IMR-90 (cell line): ENCODE measurements at places on chromosomes 11 and 22. TPM values are rescaled to one million over a fixed set of nuclear protein-coding genes. Genes with fewer than 3 reads are reported as not detected.

DNA sequence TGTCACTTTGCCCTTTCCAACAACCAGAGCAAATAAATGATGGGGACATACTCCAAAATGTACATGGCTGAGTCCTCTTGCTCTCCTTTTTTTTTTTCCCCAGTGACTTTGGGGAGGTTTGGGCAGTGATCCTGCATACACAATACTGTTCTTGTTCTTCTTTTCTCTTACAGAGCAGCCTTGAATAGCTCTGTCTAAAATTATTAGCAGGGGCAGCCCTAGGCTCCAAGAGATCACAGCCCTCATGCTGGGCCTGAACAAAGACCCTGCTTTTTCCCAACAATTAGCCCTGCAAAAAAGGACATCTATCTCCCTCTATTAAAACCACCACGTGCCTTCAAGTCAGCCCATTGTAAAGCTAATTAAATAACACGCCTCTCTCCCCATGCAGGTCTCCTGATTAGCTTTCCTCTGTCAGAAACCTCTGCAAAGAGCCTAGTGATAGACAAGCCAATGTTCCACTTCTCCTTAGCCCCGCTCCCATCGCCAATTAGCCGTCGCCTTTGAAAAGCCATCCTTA lies 54.7 kb downstream of the ETS1 start:
- H3K4me1 ChIP-seq: peaks cover 8% of the 10 kb centered on the region
- 0 out of 2 replicates have a peak, but pooled peaks cover 2% of the 10 kb centered on the region for H3K27me3 ChIP-seq
- no peaks in the 10 kb centered on the region for H3K36me3 ChIP-seq
- no peak overlapping the region for H3K27ac ChIP-seq

DNA sequence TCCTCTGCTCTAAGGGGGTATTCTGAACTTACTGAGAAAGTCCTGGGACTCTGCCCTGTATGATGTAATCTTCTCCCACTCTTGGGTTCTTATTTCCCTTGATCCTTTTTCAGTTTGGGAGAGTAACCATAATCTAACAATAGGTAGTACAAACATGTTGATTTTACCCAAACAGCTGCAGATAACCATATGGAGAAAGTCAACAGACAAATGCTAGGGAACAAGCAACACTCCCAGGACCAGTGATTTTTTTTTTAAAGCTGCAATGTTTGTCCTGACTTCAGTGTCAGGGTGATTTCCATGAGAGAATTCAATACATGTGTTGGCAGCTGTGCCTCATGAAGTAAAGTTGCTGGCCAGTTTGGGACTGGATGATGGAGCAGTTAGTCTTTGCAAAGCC lies 156.5 kb downstream of the FCHSD2 start:
- H3K36me3 ChIP-seq: peaks cover 1% of the 10 kb centered on the region; the same call in 1 of the 2 replicates
- H3K4me1 ChIP-seq: peaks cover 2% of the 10 kb centered on the region
- H3K27me3 ChIP-seq: no peaks in the 10 kb centered on the region
- no peak overlapping the region for H3K27ac ChIP-seq
- H3K4me3 ChIP-seq: no peak overlapping the region

DNA sequence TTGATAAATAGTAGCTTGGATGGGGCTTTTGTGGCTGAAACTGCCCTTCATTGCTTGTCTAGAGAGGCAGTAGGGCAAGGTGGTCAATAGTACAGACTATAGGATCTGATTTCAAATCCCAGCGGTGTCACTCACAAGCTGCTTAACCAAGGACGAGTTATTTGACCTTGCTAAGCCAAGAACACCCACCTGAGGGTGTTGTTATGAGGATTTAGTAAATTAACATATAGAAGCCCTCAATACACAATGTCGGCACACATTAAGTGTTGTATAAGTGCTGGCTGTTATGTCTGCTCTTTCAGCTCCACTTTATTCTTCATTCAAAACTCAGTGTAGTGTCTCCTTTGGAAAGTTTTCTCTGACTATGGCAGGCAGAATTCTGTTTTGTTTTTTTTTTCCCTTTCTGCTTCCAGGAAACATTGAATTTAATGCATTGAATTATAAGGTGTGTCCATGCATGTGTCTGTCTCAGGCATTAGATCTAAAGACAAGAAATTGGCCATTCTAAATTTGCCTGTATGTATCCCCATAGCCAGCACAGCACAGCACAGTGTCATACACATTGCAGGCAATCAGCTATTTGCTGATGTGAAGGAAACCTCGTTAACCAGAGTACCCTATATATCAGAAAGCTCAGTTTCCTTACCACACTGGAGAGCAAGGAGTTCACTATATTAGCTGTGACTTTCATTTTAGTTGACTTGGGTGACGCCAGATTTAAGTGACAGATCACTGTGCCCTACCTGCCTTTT lies 212.1 kb downstream of the NELL1 start:
- H3K27me3 ChIP-seq: no peaks in the 10 kb centered on the region
- no peak overlapping the region for H3K4me3 ChIP-seq
- no peaks in the 10 kb centered on the region for H3K36me3 ChIP-seq
- no peaks in the 10 kb centered on the region for H3K4me1 ChIP-seq

GRCh38 chr11:124384399-124384798 lies at the start of gene OR8B2:
OR8B2 (minus strand) TSS chr11:124384499; CDS start chr11:124383343, 1,156 bp downstream.
- no peaks in the 10 kb centered on the region for H3K36me3 ChIP-seq
- H3K27ac ChIP-seq: no peak within 1 kb of the TSS
- H3K27me3 ChIP-seq: no peaks in the 10 kb centered on the region; the same call in 1 of the 2 replicates
- H3K4me1 ChIP-seq: no peaks in the 10 kb centered on the region
- H3K4me3 ChIP-seq: no peak within 1 kb of the TSS
- DNase-seq: no peak

- H3K36me3 ChIP-seq: no peaks in the 10 kb centered on the region
- no peak overlapping the region for H3K27ac ChIP-seq
- H3K4me3 ChIP-seq: no peak overlapping the region
- no peak for DNase-seq
- H3K27me3 ChIP-seq: no peaks in the 10 kb centered on the region
- no peaks in the 10 kb centered on the region for H3K4me1 ChIP-seq
Measured at GRCh38 chr11:30710221-30710620, 124.1 kb upstream of the MPPED2 start.

- no peak overlapping the region for H3K27ac ChIP-seq
- peaks cover 50% of the 10 kb centered on the region for H3K27me3 ChIP-seq
- no peak for DNase-seq
- no peaks in the 10 kb centered on the region for H3K36me3 ChIP-seq
- no peaks in the 10 kb centered on the region for H3K4me1 ChIP-seq
Measured at GRCh38 chr11:17740649-17741235, 6.2 kb downstream of the KCNC1 start.

- H3K4me3 ChIP-seq: no peak overlapping the region
- no peaks in the 10 kb centered on the region for H3K4me1 ChIP-seq
Measured at GRCh38 chr11:128318856-128319474, 268.4 kb downstream of the ETS1 start.

DNA sequence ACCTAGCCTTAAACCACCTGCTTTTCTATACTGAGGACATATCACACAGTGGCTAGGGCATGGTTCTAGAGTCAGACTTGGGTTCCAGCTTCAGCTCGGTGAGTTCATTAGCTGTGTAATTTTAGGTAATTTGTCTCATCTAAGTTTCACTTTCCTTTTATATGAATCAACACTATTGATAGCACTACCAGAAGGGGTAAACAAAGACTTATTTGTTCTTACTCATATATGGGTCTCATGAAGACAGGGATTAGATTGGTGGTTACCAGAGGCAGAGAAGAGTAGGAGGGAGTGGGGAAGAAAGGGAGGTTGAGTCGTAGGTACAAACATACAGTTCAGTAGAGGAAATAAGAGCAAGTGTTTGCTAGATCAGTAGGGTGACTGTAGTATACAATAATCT lies 924.7 kb downstream of the OPCML start:
- H3K27me3 ChIP-seq: no peaks in the 10 kb centered on the region
- no peaks in the 10 kb centered on the region for H3K36me3 ChIP-seq
- H3K27ac ChIP-seq: no peak overlapping the region
- peaks cover 5% of the 10 kb centered on the region; the same call in 1 of the 2 replicates for H3K4me1 ChIP-seq
- no peak overlapping the region for H3K4me3 ChIP-seq
- no peak for DNase-seq

- H3K36me3 ChIP-seq: no peaks in the 10 kb centered on the region
- H3K27me3 ChIP-seq: no peaks in the 10 kb centered on the region
- H3K4me3 ChIP-seq: no peak overlapping the region
- peak; percentile 74 for DNase-seq
- H3K27ac ChIP-seq: 0 out of 2 replicates have a peak overlapping the region, but pooled peaks have one; percentile 4
- H3K4me1 ChIP-seq: peaks cover 5% of the 10 kb centered on the region
Measured at GRCh38 chr11:14300661-14301304, 58.2 kb downstream of the RRAS2 start.

DNA sequence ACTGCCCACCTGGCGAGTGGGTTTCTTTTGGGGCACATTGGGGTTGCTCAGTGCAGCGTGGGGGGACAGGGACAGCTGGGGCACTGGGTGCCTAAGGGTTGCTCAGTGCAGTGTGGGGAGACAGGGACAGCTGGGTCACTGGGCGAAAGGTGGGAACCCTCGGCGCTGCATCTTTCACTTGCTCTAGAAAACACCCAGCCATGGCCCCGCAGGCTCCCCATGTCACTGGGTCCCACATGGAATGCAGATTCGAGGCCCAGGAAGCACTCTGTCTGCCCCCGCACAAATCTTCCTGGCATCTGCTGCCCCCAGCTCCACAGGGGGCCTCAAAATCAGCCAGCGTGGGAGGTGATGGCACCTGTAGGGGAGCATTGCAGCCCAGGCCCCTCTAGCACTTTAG lies 229.3 kb downstream of the BRD1 start:
- no peak for DNase-seq
- H3K36me3 ChIP-seq: no peaks in the 10 kb centered on the region
- H3K4me1 ChIP-seq: no peaks in the 10 kb centered on the region
- no peak overlapping the region for H3K27ac ChIP-seq
- H3K27me3 ChIP-seq: no peaks in the 10 kb centered on the region

DNA sequence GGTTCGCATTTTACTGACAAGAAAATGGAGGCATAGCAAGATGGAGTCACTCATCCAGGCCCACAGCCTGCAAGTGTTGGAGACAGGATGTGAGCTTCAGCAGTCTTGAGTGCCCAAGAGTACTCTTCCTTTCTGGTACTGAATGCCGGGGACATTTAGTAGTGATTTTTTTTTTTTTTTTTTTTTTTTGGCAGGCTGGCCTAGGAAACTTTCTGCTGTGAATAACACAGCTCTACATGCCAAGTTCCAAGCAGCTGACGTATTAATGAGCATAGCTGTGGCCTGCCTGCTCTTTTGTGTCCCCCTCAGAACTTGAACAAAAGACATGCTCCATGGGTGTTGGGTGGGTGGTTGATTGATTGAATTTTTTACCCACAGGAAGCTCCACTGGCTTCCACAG lies 195.5 kb upstream of the CADM1 start:
- H3K4me1 ChIP-seq: peaks cover 7% of the 10 kb centered on the region; the same call in 1 of the 2 replicates
- no peak overlapping the region for H3K27ac ChIP-seq
- peak; percentile 80 for DNase-seq
- no peaks in the 10 kb centered on the region for H3K36me3 ChIP-seq
- H3K27me3 ChIP-seq: peaks cover 2% of the 10 kb centered on the region; the same call in 1 of the 2 replicates
- no peak overlapping the region for H3K4me3 ChIP-seq

- H3K27ac ChIP-seq: no peak overlapping the region
- H3K27me3 ChIP-seq: no peaks in the 10 kb centered on the region
- no peaks in the 10 kb centered on the region for H3K4me1 ChIP-seq
- no peak overlapping the region for H3K4me3 ChIP-seq
- no peaks in the 10 kb centered on the region for H3K36me3 ChIP-seq
Measured at GRCh38 chr11:94243571-94244515, 60.5 kb upstream of the IZUMO1R start.

- no peaks in the 10 kb centered on the region for H3K36me3 ChIP-seq
- H3K27me3 ChIP-seq: peaks cover 28% of the 10 kb centered on the region
- no peak overlapping the region for H3K27ac ChIP-seq
- peaks cover 1% of the 10 kb centered on the region; the same call in 1 of the 2 replicates for H3K4me1 ChIP-seq
Measured at GRCh38 chr11:61056571-61056970, 45.7 kb upstream of the CD5 start.

- no peak overlapping the region for H3K27ac ChIP-seq
- no peaks in the 10 kb centered on the region for H3K4me1 ChIP-seq
- DNase-seq: no peak
- no peaks in the 10 kb centered on the region for H3K36me3 ChIP-seq
- H3K27me3 ChIP-seq: peaks cover 15% of the 10 kb centered on the region
- H3K4me3 ChIP-seq: no peak overlapping the region
Measured at GRCh38 chr11:117475716-117476530, 148.3 kb downstream of the CEP164 start.

- H3K36me3 ChIP-seq: peaks cover 7% of the 10 kb centered on the region
- no peaks in the 10 kb centered on the region for H3K27me3 ChIP-seq
- H3K4me1 ChIP-seq: peaks cover 42% of the 10 kb centered on the region
- H3K27ac ChIP-seq: no peak overlapping the region
- H3K4me3 ChIP-seq: no peak overlapping the region
- peak; percentile 43 for DNase-seq
Measured at GRCh38 chr11:12719221-12719620, 45.0 kb downstream of the TEAD1 start.

DNA sequence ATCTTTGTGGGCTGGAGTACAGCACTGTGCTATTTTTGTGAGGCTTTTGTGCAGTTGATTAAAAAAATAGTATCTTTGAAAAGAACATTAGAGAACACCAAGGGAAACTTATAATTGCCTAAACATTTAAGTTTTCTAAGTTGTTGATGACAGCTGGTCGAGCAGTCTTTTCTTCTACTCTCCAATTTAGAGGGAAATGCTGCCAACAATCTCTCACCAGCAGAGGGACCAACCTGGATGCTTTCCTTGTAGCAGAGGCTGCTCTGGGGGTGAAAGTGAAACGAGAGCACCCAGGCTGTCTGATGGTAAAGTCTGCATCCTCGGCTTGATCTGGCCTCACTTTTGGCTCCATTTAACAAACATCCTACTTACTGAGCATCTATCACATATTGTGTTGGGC lies 1286.5 kb upstream of the TENM4 start:
- H3K4me1 ChIP-seq: no peaks in the 10 kb centered on the region
- DNase-seq: no peak

DNA sequence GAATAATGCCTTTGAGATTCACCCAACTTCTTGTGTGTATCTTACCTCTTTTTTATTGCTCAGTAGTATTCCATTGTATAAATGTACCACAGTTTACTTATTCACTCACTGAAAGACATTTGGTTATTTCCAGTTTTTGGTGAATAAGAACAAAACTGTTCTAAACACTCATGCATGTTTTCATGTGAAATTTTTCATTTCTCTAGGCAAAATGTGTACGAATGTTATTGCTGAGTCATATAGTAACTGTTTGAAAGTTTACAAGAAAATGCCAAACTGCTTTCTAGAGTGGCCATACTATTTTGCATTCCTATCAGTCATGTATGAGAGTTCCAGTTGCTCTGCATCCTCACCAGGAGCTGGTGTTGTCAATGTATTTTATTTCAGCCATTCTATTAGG lies 8.8 kb upstream of the EMSY start:
- no peaks in the 10 kb centered on the region for H3K4me1 ChIP-seq
- 0 out of 2 replicates have a peak, but pooled peaks cover 4% of the 10 kb centered on the region for H3K27me3 ChIP-seq
- H3K27ac ChIP-seq: no peak overlapping the region
- no peaks in the 10 kb centered on the region for H3K36me3 ChIP-seq

The HPX gene
- 0.36 and 0.56 TPM in 2 replicates for total RNA-seq

The LINC01488 gene
- total RNA-seq: not detected in 2 replicates

The TLCD5 gene
- total RNA-seq: 11.5 and 11.7 TPM in 2 replicates

The GP1BB gene
- 0.18 and 0.28 TPM in 2 replicates for total RNA-seq

The HTR3B gene
- not detected in 2 replicates for total RNA-seq

The GNG3 gene
- not detected in 2 replicates for total RNA-seq

The FHIP1B gene
- total RNA-seq: 4.7 and 5.9 TPM in 2 replicates

The CFAP300 gene
- total RNA-seq: 0.90 and 1.9 TPM in 2 replicates

The CCDC89 gene
- 7.9 and 9.4 TPM in 2 replicates for total RNA-seq

The APOA1 gene
- 0.18 and 0.56 TPM in 2 replicates for total RNA-seq

The PKP3 gene
- 1.4 and 2.2 TPM in 2 replicates for total RNA-seq
